Camera-type eye (tissue), 1 donor: ENCODE measurements at places on chromosomes 1 and 21. TPM values are rescaled to one million over a fixed set of nuclear protein-coding genes. Genes with fewer than 3 reads are reported as not detected.

The NUDT17 gene
- total RNA-seq: 1.9 TPM

The CLIC6 gene
- 10.9 TPM for total RNA-seq

The MAN1C1 gene
- total RNA-seq: 29.9 TPM

The FCRLB gene
- total RNA-seq: 0.88 TPM

The ACADM gene
- 77.6 TPM for total RNA-seq

The DNASE2B gene
- 3.0 TPM for total RNA-seq

The SH3BGR gene
- total RNA-seq: 15.6 TPM
